Karpas-422 (cell line): ENCODE measurements at places on chromosomes 16 and 17. TPM values are rescaled to one million over a fixed set of nuclear protein-coding genes. Genes with fewer than 3 reads are reported as not detected.

- DNase-seq: peak; percentile 72
These were observed 39.2 kb upstream of the USP22 start for GRCh38 chr17:21082001-21082436.

Gene CLEC18B
- total RNA-seq: 4.5 and 6.0 TPM in 2 replicates

GRCh38 chr17:82391496-82392066 lies 20.0 kb downstream of the UTS2R start:
- no peak for DNase-seq

Gene DECR2
- total RNA-seq: 5.3 and 10.4 TPM in 2 replicates

DNA sequence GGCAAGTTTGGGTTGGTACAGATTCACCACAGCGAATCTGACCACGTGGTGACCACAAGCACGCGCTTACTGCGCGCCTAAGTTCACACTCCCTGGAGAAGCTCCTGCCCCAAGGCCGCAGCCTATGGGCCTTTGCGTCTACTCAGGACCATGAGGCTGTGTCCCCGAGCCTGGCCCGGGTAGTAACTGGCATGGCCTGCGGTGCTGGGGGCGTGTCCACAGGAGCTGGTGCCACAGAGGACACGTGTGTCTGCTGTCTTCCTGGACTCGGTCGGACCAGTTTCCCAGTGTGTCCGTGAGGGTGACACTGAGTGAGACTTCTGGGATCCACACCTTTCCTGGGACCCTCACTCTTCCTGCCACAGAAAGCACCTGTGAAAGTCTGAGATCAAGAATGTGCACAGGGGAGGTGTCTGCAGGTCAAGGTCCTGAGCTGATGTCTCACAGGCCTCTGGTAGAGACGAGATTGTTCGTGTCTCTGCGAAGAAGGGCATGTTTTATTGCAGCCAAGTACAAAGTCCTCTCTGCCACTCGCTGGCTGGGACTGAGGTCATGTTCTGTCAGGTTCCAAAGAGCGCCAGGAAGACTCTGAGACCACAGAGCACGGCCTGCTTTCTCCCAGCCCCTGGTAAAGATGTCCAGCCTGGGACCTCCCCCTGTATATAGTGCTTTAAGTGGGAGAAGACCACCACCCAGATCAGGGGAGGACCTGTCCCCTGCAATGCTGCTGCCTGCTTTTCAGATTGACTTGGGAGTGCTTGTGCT lies 25.2 kb upstream of the CAPN15 start:
- DNase-seq: no peak

Gene NPIPA8
- total RNA-seq: not detected in 2 replicates

DNA sequence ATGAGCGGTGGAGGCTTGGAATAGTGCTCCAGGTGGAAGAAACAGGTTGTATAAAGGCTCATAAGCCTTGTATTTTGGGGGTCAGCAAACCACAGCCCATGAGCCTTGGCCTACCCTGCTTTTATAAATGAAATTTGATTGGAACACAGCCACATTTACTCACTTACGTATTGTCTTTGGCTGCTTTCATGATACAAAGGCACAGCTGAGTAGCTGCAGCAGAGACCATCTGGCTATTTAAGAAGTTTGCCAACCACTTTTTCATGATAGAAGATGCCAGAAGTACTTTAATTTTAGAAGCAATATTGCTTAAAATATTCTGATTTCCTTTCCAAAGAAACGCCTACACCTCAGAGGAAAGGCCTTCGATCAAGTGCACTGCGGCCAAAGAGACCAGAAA lies 73.8 kb downstream of the C17orf58 start:
- no peak for DNase-seq

Gene HASPIN
- 17.5 and 20.3 TPM in 2 replicates for total RNA-seq

Gene AGRP
- not detected in 2 replicates for total RNA-seq

DNA sequence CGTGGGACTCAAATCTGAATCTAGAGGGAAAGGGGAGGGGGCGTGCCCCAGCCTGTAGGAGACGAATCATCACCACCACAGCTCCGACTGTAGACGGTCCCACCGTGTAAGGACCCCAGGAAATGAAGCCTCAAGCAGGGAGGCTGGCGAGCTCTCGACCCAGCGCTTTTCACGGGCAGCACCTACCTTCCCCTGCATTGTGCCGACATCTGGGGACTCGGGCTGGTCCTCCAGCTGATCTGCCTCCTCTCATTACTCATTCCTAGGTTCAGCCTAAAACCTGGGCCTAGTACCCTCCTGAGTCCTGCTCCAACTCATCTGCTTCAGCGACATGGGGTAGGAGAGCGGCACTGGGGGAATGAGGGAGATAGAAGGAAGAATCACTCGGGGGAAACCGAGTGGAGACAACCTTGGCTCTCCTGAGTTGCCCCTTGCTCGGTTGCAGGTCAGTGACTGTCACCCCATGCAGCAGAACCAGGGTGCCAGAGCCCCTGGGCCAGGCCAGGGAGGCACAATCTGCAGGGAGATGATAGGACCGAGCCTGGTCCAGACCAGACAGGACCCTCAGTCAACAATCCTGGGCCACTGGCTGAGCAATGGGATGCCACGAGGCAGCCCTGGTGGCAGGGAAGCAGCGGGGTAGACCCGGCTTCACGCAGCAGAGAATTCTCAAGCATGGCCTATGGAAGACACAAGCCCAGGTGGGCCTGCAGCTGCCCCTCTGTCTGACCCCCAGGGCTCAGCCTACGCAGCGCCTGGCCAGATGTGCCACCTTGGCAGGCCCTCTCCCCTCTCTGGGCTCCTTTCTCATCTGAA lies 833 bp upstream of the BCAR1 start:
- no peak for DNase-seq

DNA sequence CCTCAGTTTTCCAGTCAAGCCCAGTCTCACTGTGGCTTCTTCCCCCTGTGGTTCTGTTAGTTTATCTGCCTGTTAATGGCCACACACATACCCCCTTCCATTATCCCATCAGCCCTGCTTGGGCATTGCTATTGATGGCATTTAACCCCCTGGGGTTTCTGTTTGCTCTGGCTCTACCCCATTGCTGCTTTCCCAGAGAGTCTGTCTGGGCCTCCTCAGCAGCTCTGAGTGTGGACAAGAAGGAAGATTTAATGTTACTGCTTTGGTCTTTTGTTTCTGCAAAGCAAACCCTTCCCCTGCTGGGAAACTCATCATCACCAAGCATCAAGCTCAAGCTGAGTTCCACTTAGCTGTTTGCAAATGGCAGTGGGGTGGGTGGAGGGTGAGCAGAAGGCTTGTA lies 162.7 kb downstream of the CCT6B start:
- no peak for DNase-seq

DNA sequence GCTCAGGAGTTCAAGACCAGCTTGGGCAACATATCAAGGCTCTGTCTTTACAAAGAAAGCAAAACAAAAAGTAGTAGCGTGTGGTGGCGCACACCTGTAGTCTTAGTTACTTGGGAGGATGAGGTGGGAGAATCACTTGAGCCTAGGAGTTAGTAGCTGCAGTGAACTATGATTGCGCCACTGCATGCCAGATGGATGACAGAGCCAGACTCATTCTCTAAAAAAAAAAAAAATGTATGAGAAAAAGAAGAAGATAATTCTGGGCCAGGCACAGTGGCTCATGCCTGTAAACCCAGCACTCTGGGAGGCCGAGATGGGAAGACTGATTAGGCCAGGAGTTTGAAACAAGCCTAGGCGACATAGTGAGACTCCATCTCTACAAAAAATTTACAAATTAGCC lies 28.5 kb downstream of the STAT5B start:
- DNase-seq: no peak

- DNase-seq: peak; percentile 66
These were observed 28.0 kb downstream of the ARHGAP23 start for GRCh38 chr17:38456031-38456815.

Gene PMP22
- total RNA-seq: not detected in 2 replicates

- DNase-seq: no peak
These were observed 11.2 kb downstream of the PPL start for GRCh38 chr16:4925791-4926190.

Gene EXOC3L1
- not detected in 2 replicates for total RNA-seq

Gene ZFP3
- 0.63 and 0.72 TPM in 2 replicates for total RNA-seq

Gene VASN
- total RNA-seq: 4.1 and 8.9 TPM in 2 replicates

Gene NKD1
- total RNA-seq: not detected in 2 replicates

GRCh38 chr17:27478901-27479538 lies 22.8 kb downstream of the KSR1 start:
- DNase-seq: no peak

Gene COG1
- 11.0 and 25.3 TPM in 2 replicates for total RNA-seq

DNA sequence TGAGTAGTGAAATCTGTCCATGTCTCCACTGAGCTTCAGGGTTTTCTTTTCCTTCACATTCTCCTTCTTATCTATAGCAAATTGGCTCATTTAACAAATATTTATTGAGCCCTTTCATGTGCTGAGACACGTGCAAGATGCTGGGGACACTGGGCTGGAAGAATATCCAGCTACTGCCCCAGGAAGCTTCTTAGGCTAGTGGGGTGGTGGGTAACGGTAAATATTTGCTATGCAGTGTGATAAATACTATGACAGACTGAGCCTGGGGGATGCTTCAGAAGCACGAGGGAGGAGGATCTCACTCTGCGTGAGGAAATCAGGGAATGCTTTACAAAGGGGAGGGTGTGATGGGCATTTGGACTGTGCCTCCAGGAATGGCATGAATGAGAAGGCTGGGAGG lies 524.1 kb downstream of the GRIN2A start:
- no peak for DNase-seq

- DNase-seq: no peak
These were observed 34.5 kb downstream of the SDK2 start for GRCh38 chr17:73609758-73610157.

Gene C16orf46
- 0.22 TPM in 1 of 2 replicates, not detected in the other for total RNA-seq

DNA sequence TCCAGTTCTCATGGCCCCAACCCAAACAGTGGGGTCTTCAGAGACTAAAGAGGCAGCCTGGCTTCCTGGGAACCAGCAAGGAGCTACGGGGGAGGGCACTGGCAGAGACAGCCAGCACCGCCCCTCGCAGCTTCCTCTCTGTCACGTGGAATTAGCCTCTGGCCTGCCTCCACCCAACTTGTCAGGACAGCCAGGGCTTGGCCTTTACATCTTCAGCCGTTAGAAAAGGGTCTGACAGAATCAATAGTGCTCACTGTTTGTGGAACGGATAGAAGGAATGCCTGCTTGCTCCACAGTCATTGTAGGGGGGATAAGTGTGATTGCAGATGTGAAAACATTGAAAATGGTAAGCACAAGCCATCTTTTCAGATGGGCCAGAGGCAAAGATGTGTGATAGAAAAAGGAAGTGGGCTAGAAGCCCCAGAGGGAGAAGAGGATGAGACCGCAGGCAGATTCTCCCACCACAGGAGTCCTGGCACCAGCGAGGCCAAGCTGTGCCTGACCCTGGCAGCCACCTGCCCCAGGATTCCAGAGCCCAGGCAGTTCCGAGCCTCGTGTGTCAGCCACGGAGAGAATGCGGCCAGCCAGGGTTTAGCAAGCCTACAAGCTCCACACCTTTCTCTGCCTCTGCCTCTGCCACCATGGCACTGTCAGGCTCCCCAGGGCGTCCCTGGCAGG lies 18.6 kb downstream of the GRIN2C start:
- no peak for DNase-seq

DNA sequence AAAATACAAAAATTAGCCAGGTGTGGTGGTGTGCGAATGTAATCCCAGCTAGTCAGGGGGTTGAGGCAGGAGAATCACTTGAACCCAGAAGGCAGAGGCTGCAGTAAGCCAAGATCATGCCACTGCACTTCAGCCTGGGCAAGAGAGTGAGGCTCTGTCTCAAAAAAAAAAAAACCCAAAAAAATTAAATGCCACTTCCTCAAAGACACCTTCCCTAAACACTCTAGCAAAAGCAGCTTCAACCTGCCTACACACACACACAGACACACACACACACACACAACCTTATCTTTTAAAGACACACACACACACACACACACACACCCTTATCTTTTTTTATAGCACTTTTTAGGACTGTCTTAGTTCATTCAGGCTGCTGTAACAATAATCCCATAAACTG lies 201.7 kb upstream of the PSMD7 start:
- no peak for DNase-seq

GRCh38 chr17:65227637-65228036 lies 90.5 kb downstream of the RGS9 start:
- no peak for DNase-seq

GRCh38 chr17:48294020-48294805 lies 135.8 kb downstream of the SKAP1 start:
- DNase-seq: no peak

DNA sequence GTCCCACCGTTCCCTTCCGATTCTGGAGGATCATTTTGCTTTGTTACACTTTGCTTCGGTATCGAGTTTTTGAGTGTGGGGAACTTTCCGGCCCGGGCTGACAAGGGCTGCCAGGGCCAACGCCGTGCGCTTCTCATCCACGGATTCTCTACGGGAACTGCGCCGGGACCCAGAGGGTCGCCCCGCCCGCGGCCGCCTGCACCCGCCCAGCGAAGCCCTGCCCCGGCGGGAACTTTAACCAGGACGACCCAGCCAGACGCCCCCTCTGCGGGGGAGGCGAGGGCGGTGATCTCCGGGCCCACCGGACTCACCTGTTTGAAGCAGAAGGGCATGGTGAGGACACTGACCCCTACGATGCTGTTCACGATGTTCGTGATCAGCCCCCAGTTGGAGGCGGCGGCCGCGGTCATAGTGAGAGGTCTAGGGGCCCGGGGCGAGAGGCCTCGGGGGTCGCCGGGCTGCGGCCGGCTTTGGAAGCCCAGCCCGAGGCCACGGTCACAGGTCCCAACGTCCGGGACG lies 536 bp downstream of the SLC38A10 start:
- peak; percentile 67 for DNase-seq

Gene ATP1B2
- not detected in 2 replicates for total RNA-seq

DNA sequence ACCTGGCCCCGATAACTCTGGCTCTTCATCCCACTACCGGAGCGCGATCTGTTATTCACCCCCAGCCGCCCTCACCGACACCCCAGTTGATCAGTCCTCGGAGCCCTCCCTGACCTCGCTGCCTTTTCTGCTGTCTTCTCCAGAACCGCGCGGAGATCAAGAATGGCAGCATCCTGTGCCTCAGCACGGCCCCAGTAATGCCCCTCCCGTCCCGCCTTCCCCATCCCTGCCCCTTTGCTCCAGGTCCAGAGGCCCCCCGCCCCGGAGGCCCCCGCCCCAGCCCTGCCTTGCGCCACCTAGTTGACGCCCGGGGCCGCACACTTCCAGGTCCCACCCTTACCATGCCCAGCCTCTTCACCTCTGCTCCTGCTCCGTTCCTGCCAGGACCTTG lies 872 bp downstream of the ELMO3 start:
- no peak for DNase-seq

DNA sequence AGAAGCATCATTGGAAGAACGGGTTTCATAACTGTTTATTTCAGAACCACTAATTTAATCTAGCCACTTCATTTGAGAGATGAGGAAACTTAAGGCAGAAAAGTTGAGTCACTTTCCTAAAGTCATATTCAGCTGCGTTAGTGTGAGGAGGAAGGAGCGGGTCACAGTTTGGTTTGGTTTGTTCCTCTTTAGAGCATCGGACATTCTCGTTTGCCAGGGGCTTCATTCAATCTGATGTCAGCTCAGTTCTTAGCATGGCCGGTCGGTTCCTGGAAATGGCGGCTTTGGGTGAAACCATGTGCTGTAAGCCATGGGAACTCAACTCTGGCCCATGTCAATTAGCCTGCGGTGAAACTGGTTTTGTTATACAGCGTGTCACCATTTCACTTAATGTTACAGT lies 186.5 kb downstream of the LGALS9B start:
- no peak for DNase-seq

Gene DUXB
- total RNA-seq: not detected in 2 replicates
